ENCODE measurements at places on chromosomes 2 and 18. TPM values are rescaled to one million over a fixed set of nuclear protein-coding genes. Genes with fewer than 3 reads are reported as not detected.

The NDUFV2 gene
- 52.9 TPM for total RNA-seq

The STK39 gene
- total RNA-seq: 28.3 TPM

The HMSD gene
- 0.25 TPM for total RNA-seq

The ANKRD30BL gene
- 8.9 TPM for total RNA-seq

The SLC30A3 gene
- 1.2 TPM for total RNA-seq

Data from temporal lobe (tissue), 4 donors.